ENCODE measurements at places on chromosomes 11 and 22. TPM values are rescaled to one million over a fixed set of nuclear protein-coding genes. Genes with fewer than 3 reads are reported as not detected.

UPK3A gene
- not detected for total RNA-seq

CRELD2 gene
- 95.9 TPM for total RNA-seq

PUS3 gene
- 12.8 TPM for total RNA-seq

MRGPRX4 gene
- total RNA-seq = not detected

UEVLD gene
- 11.9 TPM for total RNA-seq

CD3E gene
- not detected for total RNA-seq

MS4A13 gene
- not detected for total RNA-seq

RIMBP3C gene
- 1.3 TPM for total RNA-seq

FAM118A gene
- 21.3 TPM for total RNA-seq

SLC1A2 gene
- total RNA-seq = 2.0 TPM

APOBEC3A gene
- not detected for total RNA-seq

OR2AT4 gene
- not detected for total RNA-seq

HTR3A gene
- not detected for total RNA-seq

APOA1 gene
- total RNA-seq = 6.9 TPM

SLC22A25 gene
- not detected for total RNA-seq

DDI1 gene
- total RNA-seq = not detected

DCDC1 gene
- total RNA-seq = not detected

SORL1 gene
- total RNA-seq = 0.09 TPM

GTSE1 gene
- 0.60 TPM for total RNA-seq

C11orf86 gene
- not detected for total RNA-seq

MIOX gene
- total RNA-seq = 0.43 TPM

RNF169 gene
- total RNA-seq = 10.0 TPM

B3GAT3 gene
- total RNA-seq = 50.5 TPM

MMP27 gene
- not detected for total RNA-seq

KIAA1671 gene
- 3.2 TPM for total RNA-seq

TRIM66 gene
- total RNA-seq = 1.2 TPM

INS gene
- total RNA-seq = not detected

CTSD gene
- total RNA-seq = 453 TPM
